CD4-positive, alpha-beta T cell treated with Interleukin-1 beta for 1 hour (primary cell): ENCODE measurements at places on chromosomes 13 and 19.
A peak's percentile ranks its signal among the peaks of the same experiment; 100 is the strongest.

- no peak for DNase-seq
These were observed 795 bp upstream of the ABCA7 start for GRCh38 chr19:1038978-1039645.

DNA sequence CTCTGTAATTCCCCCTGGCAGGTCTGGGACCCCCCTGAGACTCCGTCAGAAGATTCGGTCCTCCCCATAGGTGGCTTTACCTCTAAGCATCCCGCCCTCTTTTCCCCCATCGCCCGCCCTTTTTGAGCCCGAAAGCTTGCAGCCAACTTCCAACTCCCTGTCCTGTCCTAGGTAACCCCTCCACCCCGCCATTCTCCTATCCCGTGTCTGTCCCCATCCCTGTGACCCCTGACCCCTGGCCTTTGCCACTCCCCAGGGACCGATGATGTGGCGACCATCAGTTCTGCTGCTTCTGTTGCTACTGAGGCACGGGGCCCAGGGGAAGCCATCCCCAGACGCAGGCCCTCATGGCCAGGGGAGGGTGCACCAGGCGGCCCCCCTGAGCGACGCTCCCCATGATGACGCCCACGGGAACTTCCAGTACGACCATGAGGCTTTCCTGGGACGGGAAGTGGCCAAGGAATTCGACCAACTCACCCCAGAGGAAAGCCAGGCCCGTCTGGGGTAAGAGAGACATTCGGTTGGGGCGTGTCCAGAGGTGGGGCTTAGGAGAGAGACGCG is 488 bp downstream of the RCN3 start:
- no peak for DNase-seq

DNA sequence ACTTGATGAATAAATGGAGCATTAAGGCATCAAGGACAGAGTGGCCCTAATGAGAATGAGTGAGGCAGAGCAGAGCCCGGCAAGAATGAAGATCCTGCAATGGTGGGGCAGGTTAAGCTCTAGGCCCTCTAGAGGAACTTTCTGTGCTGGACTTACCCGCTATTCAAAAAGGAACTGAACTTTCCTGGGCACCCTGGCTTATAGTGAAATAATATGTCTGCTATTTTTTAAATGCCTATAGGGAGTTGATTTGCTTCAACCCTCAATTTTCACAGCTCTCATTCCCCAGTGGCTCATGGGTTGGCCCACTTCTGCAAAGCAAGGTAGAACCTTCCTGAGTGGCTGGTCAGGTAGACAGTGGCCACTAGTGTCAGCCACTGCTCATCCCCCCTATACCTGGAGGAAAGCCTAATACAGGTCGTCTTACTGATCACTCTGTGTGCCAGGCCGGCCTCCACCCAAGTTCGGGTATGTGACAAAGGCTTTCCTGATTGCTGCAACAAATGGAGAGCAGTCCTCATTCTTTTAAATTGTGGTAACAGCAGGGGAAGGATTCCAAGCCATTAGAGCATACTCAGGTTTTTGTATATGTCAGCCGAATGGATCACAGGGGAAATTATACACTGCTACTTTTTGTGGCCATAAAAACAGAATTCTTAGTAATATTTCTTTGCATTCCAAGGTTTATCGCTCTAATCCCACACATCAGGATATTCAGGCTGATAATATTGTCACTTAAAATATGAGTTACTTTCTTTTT is 103.0 kb downstream of the KL start:
- DNase-seq = no peak

DNA sequence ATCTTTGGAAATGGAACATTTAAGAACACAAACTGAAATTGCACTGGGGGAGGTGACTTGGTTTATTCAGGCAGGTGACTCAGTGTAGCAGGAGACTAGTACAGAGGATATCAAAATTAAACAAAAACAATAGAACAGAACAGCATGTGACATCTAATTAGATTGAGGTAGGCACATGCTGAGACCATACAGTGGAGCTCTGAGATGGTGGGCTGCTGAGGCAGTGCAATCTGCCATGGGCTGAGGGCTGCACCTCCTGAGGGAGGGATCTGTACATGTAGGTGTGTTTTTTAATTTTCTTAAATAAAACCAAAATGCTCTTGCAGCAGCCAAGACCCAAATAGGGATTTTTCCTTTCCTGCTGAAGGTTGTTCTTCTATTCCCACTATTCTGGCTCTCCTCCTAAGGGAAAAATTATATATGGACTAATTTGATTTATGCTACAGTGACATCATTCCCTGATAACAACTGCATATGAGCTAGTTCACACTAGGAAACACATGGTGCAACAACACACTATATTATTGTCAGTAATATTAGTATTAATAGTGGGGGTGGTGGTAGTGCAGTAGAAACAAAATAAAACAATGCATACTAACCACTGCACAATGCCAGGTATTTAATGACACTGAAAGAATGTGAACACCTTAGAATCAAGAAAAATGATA is 48.0 kb downstream of the LNX2 start:
- no peak for DNase-seq

DNA sequence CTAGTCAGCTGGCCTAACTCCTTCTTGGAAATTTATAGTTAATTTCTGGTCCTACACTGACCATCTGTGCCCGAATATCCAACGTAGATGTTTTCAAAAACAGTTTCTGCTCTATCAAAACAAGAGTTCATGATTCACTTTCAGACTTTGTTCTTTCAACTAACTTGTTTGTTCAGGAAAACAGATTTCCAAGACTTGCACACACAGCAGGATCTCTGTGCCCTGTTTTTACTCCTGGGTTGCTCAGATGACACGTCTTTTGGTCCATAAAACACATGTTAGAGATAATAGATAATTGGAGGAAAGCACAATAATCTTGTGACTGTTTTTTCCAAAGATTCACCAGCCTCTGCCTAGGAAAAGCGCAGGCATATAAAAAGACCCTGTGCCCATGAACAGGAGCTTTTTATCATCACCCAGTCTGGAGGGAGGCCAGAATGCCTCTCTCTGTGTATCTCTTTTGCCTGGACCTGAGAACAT is 218.0 kb downstream of the IRS2 start:
- no peak for DNase-seq

DNA sequence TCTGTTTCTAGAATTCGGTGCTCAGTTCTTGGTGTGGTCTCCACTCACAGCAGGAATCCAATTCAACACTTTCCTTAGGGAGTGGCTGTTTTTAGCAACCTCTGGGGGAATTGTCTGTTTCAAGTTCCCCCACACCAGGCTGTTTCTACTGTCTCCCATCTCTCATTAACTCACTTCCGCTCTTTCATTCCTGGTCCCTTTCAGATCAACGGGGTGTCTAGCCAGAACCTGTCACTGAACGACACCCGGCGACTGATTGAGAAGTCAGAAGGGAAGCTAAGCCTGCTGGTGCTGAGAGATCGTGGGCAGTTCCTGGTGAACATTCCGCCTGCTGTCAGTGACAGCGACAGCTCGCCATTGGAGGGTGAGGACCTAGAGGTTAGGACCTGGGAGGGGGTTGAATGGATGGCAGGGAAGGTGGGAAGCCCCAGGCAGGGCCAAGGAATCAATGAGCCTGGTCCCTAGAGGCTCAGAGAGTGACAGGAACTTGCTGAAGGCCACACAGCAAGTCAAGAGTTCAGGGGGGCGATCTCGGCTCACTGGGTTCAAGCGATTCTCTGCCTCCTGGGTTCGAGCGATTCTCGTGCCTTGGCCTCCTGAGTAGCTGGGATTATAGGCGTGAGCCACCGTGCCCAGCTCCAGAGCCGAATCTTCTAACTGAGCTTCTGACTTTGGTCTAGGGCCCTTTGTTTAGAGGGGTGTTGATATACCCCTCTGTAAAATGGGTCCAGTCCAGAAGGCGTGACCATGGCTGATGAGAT is 25.5 kb downstream of the TJP3 start:
- no peak for DNase-seq

DNA sequence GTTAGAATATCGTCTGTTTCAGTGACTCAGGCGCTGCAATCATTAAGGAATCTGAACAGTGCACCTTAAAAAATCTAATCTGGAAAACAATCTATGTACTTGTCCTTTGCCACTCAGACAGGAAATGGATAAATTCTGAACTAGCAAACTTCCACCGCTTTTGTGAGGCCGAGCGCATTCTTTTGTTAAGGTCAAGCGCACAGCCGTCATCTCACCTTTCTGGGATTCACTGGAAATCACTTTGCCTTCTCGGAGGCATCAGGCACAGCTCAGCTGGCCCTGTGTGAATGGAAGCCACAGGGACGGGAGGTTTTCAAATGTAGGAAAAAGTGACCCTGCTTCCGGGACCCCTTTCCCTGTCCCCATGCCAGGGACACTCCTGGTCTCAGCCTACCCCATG is 28.2 kb upstream of the SPACA7 start:
- no peak for DNase-seq

GRCh38 chr13:46698910-46699460 is 98.0 kb downstream of the ESD start:
- DNase-seq = no peak

DNA sequence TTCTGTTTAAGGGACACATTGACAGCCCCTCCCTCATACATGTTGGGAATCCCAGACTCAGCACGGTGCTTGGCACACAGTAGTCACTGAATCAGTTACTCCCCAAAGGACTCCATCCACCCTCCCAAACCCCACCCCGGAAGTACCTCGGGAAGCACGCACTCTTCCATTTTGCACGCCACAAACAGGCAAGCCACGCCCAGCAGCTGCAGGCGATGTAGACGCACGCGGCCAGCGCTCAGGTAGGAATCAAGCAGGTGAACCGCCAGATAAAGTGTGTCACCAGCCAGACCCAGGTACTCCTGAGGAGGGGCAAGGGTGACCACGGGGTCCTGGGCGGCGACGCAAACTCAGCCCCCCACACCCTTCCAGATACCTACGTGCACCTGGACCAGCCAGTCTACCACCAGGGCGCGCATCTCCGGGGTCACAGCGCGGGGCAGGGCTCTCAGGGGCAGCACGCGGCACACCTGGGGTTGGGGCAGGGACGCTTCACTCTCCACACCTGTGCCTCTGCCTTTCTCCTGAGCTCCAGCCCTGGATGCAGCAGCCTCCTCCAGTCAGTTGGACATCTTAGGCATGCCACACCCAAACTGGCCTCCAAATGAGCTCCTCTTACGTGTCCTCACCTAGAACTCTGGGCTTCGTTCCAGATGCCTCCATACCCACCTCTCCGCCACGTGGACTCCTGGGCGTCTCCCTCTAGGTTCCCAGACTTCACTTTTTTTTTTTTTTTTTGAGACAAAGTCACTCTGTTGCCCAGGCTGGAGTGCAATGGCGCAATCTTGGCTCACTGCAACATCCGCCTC is 1.9 kb downstream of the CCNP start:
- DNase-seq = no peak

DNA sequence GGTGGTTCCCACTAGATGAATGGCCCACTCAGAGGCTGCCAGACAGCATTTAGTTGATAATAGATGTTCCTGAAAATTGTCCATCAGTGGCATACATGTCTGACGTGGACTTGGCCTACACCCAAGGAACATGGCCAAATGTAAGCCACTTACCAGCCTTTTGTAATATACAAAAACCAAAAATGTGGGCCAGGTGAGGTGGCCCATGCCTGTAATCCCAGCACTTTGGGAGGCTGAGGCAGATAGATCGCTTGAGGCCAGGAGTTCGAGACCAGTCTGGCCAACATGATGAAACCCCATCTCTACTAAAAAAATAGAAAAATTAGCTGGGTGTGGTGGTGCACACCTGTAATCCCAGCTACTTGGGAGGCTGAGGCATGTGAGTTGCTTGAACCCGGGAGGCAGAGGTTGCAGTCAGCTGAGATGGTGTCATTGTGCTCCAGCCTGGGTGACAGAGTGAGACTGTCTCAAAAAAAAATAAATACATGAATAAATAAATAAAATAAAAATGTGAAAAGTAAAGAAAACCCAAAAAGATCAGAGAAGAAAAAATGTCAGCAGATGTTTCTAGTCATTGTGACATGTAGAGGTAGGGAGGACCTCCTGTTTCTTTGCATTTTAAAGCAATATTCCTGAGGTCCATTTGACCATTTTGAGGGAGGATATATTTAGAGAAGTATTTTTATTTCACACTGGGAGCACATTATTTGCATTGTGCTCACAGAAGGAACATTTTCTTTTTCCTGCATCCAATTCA is 7.1 kb upstream of the WTIP start:
- DNase-seq = no peak

DNA sequence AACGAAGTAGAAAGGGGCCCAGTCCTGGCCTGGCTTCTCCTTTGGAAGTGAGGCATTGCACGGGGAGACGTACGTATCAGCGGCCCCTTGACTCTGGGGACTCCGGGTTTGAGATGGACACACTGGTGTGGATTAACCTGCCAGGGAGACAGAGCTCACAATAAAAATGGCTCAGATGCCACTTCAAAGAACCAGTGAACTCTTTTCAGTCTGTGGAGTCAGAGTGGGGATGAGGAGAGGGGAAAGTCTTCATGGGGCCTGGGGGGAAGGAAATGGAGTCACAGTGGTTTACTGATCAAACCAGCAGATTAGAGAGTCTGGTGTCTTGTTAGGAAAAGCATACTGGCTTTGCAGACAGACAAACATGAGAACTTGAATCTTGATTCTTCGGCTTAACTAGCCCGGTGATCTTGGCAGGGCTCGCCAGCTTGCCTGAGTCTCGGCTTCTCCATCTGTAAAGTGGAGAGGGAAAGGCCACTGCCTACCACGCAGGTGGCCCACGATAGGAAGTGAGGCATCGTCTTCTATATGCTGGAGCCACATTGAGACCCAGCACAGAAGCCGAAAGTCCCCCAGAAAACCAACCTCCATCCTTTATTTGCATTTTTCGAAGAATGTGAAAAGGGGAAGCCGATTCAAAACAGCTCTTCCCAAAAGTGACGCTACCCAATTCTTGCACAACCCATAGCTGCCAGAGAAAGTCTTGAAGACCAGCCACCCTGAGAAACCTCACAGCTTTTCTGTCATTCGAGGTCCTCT is at the start of gene FFAR1:
TSS of gene FFAR1 (plus strand) at position 732 of the 759 bp plus-strand sequence. CDS start 3,650 bp downstream, outside the sequence.
- peak; percentile 65 for DNase-seq

DNA sequence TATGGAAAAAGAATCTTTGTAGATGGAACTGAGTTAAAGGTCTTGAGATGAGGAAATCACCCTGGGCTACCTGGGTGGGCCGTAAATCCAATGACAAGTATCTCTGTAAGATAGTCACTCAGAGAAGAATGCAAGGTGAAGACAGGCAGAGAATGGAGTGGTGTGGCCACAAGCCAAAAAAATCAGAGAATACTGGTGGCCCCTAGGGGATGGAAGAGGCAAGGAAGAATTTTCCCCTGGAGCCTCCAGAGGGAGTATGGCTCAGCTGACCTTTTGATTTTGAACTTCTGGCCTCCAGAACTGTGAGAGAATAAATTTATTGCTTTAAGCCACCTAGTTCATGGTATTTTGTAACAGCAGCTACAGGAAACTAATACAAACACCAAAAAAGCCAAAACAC is 32.7 kb upstream of the CSNK1A1L start:
- DNase-seq = no peak

DNA sequence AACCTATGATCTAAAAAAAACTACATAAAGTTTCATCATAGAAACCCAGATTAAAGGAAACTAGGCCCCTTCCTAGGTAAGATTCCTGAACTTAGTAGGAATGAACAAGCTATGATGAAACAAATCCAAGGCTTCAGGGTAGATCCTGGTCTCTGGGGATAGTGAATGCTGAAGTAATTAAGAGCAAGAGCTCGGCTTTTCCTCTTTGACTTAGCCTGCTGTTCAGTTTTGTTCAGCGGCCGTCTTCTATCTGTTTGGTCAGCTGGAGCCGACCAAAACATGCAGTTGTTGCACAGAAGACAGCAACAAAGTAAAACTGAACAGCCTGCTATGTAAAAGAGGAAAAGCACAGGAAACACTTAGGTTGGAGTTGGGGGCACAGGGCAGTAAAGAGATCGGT is 44.1 kb upstream of the RFXAP start:
- DNase-seq = no peak
